ENCODE measurements at places on chromosomes 6 and 20. TPM values are rescaled to one million over a fixed set of nuclear protein-coding genes. Genes with fewer than 3 reads are reported as not detected.

The MYLIP gene
- 1.9 TPM for total RNA-seq

The CRISP3 gene
- total RNA-seq = not detected

The TCP11 gene
- not detected for total RNA-seq

The NOTCH4 gene
- total RNA-seq = 0.65 TPM

The SNRPB gene
- total RNA-seq = 280 TPM

Data from GM23248 (cell line).